Activated CD4-positive, CD25-positive, alpha-beta regulatory T cell treated with anti-CD3 and anti-CD28 coated beads, Interleukin-2, amount 50 U/mL, for 72 hours (primary cell): ENCODE measurements at places on chromosomes 12 and 14.

DNA sequence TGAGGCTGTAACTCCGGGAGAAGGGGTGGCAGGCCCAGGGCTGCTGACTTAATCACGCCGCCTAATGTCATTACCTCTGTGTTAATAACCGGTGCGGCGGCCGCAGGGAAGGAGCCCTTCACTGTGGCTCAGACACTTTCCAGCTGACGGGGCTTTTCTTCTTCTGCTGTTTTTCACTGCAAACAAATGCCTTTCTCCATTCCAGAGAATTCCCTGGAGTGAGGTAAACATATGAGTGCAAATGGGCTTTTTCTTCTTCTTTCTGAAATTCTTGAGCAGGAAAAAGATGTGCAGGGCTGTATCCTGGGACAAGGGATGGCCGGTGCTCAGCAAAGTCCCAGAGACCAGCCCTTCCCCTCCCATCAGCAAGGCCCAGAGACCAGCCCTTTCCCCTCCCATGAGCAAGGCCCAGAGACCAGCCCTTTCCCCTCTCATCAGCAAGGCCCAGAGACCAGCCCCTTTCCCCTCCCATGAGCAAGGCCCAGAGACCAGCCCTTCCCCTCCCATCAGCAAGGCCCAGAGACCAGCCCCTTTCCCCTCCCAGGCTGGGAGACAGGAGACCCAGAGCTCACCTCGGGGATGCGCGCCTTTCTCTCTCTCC is 33.4 kb upstream of the FAM181A start:
- no peak for DNase-seq

DNA sequence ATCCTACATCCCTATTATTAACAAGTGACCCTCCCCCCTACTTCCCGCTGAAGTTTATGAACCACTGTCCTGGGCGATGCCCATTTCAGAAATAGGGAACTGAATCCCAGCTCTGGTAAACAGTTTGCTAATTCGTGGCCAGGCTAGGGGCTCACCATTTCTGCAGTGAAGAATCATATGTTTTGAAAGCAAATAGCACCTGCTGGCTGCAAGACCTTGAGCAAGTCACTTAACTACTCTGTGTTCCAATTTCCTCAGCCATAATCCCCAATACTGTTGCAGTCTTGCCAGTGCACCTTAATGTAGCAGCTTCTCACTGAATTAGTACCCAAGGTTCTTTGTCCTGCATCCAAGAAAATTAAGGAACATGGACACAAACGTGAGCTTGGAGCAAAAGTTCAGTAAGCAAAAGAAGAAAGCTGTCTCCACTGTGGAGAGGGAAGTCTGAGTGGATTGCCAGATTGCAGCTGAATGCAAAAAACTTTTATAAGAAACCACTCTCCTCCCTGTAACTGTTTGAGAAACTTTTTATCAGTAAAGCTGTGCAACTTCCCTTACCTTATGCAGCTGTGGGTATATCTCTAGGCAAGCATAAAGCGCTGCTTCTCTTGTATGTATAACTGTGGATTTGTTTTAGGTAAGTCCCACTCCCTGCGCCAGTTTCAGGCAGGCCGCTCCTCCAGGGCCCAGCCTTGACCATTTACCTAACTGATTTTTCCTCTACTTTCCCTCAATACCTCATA is 824 bp downstream of the OAS1 start:
- DNase-seq = no peak

GRCh38 chr14:50064993-50065392 is 51.4 kb downstream of the VCPKMT start:
- peak; percentile 51 for DNase-seq

DNA sequence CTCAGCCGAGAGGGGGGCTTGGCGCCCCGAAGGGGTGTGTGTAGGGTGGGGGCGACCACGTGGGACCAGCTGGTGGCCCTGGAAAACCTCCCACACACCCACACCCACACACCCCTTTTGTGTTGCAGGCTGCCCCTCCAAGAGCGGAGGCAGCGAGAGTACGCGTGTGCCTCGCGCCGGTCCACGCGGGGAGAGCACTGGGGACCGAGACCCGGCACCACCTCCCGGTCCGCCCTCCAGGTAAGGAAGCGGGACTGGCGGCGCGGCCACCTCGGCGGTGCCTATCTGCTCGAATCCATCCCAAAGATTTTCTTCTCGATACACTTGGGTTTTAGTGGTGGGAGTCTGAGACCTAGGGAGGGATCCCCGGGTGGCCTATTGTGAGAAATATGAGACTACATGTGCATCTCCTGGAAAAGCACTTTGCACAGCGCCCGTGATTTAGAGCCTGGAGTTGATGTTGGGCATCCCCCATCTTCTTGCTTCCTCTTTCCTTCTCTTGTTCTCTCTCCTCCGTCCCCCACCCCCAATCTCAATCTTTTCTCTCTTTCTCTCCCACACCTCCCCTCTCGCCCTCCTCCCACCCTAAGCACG is 393 bp downstream of the SYT1 start:
- no peak for DNase-seq
